Large intestine (tissue), 12 donors: ENCODE measurements at places on chromosomes 5 and 9.

DNA sequence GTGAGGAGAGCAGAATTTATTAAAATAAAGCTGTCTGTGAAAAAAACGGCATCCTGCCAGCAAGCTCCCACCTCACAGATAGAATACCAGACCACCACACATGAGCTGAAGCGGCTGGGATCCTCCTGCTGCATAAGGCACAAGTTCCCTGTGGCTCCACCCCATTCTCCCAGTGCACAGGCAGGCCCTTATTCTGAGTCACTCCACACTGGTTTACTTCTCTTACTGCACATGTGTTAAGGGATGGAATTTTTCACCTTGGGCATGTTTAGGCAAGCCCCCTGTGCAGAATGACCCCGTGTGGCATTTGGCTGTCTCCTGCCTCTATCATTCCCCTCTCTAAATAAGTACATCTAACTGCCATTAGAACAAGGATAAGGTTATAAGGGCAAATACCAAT is 115.0 kb upstream of the ELAVL2 start:
- DNase-seq: no peak
- H3K27ac ChIP-seq: no peak overlapping the region
- H3K4me1 ChIP-seq: no peaks in the 10 kb centered on the region
- no peaks in the 10 kb centered on the region for H3K27me3 ChIP-seq

DNA sequence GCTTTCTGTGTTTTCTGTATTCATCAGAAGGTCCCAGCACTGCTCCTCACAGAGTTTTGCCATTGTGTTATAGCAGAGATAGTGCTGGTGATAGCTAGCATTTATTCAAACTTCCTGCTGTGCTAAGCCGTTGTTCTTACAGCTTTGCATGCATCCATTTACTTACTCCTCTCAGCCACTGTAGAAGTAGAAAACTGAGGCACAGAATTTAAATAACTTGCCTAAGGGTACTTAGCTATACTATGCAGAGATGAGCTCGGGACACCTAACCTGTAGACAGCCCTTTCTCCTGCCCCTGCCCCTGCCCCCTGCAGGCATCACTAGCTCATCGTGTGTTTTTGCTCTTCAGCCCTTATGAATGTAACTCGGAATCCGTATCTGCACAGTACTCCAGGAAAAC is 227.6 kb downstream of the SAXO1 start:
- H3K4me1 ChIP-seq: no peaks in the 10 kb centered on the region
- H3K36me3 ChIP-seq: no peaks in the 10 kb centered on the region
- no peak overlapping the region for H3K27ac ChIP-seq
- DNase-seq: no peak
- H3K4me3 ChIP-seq: no peak overlapping the region

DNA sequence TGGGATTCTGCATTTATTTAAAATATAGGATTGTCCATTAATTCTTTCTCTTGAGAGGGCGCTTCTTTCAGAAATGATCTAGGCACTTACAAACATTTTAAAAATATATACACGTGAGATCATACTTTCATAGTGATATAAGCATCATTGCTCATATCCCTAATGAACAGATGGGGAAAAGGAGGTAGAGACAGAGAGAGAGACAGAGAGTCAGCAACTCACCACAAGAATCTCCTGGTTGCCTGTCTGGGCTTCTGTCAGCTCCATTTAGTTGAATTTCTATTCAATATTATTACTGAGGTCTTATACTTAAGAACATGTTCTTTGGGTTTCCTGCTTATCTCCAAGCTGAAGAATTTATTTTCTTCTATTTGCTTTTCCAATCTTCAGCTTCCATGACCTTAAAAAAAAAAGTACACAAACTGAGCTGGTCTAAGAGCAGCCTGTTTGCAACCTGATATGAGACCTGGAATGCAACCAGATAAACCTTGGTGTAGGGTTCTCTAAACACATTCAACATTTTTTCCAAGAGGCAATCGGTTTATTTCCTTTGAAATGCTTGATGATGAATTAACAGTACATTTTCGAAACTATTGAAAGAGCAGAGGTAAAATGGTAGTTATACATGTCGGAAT is 51.6 kb upstream of the LIFR start:
- H3K4me3 ChIP-seq: no peak overlapping the region
- H3K27ac ChIP-seq: no peak overlapping the region
- peaks cover 3% of the 10 kb centered on the region for H3K4me1 ChIP-seq
- no peaks in the 10 kb centered on the region for H3K27me3 ChIP-seq
- no peak for DNase-seq

DNA sequence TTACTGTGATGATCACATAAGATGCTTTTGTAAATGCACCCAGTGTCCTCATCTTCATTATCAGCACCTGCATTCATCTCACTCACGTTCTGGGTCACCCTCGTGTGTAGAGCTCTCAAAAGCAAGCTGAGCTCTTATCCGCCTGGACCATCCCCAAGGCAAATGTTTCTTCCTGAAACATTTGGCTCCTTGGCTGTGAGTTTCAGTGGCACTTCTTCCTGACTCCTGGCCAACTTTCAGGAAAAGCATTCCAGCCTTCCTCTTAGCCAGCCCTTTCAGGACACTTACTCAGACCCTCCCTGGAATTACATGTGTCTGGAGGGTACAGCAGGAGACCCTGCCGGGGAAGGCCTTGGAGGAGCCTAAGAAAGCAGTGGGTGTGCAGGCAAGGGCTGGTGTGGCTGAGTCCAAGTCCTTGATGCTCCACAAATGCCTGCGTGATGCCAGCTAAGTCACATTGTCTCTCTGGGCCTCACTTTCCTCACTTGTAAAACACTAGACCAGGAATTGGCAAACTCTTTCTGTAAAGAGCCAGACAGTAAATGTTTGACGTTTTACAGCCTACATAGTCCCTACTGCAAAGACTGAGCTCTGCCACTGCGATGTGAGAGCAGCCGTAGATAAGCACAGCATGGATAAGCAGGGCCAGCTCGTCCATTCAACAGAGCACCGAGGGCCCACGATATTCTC is 72.1 kb downstream of the PDE6A start:
- peaks cover 45% of the 10 kb centered on the region for H3K4me1 ChIP-seq
- no peaks in the 10 kb centered on the region for H3K27me3 ChIP-seq
- H3K27ac ChIP-seq: peak overlapping the region; percentile 67
- DNase-seq: peak; percentile 29
- no peak overlapping the region for H3K4me3 ChIP-seq

GRCh38 chr9:76090909-76091308 is 200.4 kb downstream of the PCSK5 start:
- DNase-seq: no peak
- no peaks in the 10 kb centered on the region for H3K27me3 ChIP-seq
- H3K36me3 ChIP-seq: peaks cover 45% of the 10 kb centered on the region
- no peak overlapping the region for H3K27ac ChIP-seq

DNA sequence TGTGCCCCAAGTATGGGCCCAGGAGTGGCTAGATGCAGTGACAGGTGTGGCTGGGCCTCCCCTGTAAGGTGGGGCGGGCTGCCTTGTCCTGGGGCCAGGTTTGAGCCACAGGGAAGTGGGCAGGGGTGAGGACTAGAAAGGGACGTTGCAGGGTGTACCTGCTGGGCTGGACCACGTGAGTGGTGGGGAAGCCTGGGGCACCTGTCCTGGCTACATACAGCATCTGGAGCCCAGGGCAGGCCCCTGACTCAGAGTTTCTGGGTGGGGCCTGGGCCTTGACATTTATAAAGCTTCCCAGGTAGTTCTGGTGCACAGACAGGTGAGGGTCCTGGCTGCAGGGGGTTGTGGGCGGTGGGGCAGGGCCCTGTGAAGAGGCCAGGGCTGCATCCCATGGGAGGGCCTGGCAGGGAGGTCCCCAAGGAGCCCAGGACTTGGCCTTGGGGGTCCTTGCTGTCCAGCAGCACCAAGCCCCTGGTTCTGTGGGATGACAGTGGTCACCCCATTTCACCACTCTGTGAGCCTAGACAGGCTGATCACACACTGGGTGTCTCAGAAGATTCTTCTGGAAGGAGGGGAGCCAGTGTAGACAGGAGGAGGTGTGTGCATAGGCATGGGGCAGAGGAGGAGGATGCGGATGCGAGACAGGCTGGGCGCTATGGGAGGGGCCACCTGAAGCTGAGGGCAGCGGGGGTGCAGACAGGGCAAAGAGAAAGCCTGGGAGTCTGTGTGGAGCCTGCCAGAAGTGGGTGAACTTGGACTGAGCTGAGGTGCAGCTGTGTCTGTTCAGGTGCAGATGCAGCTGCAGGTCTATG is 94.0 kb downstream of the PHF2 start:
- H3K4me1 ChIP-seq: no peaks in the 10 kb centered on the region
- no peak overlapping the region for H3K27ac ChIP-seq
- H3K27me3 ChIP-seq: no peaks in the 10 kb centered on the region
- H3K4me3 ChIP-seq: no peak overlapping the region
- peaks cover 41% of the 10 kb centered on the region for H3K36me3 ChIP-seq
